ENCODE measurements at places on chromosomes 3 and 15.

GRCh38 chr3:106022913-106023312, 154.1 kb upstream of the CBLB start:
- DNase-seq: no peak

- no peak for DNase-seq
These were observed 209.0 kb downstream of the EFHB start for GRCh38 chr3:19725000-19725399.

GRCh38 chr15:77818484-77819047, 185.9 kb upstream of the LINGO1 start:
- no peak for DNase-seq

GRCh38 chr3:28699283-28699682, 350.7 kb upstream of the AZI2 start:
- no peak for DNase-seq

- no peak for DNase-seq
These were observed 546.8 kb downstream of the TBL1XR1 start for GRCh38 chr3:176650478-176650877.

DNA sequence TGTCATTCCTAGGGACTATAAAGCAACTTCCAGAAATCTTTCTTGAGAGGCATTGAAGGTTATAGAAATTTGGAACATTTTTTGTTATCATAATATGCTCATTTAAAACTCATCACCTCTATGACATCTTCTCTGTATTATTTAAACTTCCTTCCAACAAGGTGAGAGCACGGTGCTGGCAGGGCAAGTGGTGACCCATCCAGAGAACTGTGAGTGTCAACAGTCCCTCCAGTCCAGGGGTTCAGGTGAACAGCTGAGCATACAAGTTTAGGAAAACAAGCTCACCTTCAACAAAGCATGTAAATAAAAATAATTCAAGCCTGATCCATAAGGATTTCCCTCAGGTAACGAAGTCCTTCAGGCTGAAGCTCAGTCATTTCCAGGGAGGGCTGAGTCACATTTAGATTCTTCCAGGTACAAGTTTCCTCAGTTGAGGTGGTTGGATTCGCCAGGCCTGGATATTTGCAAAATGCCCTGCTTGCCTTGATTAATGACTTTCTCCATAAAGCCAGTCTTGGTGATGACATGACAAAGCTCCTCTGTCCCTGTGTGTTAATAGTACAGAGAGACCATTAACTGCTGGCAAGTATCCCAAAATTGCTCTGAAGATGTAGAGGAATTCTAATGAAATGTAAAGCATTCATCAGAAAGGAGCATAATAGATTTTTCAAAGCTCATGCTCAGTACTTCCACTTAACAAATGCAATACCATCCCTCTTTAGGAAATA, 263.6 kb upstream of the GADL1 start:
- DNase-seq: no peak

- DNase-seq: no peak
These were observed 400.0 kb upstream of the C2CD4B start for GRCh38 chr15:62564886-62565633.

DNA sequence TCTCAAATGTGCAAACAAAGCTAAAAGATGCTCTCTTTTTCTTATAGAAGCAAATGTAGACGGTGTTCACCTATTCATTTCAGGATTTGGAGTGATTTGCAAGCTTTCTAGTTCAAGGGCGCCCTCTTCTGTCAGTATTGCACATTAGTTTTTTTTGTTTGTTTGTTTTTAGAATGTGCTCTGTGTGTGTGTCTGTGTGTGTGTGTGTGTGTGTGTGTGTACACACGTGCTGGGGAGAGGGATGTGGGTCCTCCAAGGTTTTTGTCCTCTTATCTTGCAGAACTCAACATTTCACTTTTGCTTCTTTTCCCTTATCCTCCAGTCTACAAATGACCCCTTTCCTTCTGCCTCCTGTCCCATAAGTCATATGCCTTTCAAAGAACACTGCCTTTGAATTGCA, 23.5 kb downstream of the DNAH1 start:
- peak; percentile 41 for DNase-seq

DNA sequence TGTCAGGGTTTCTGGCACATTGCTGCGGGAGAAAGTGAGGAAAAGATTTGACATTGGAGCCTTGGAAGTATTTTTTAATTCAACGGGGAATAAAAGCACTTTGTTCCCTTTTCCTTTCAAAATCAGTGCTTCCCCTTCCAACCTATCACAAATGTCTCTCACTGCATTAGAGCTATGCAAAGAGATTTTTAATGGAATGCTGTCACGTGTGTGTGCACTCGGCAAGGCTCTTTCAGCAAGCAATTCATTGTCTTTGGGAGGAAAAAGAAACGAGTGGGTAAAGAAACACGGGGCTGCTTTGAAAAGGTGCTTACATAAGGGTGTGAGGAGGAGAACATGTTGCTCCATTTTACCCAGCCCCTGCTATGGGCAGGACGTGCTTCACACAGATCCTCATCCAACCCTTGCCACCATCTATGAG, 490.4 kb upstream of the PROK2 start:
- DNase-seq: no peak

GRCh38 chr3:43769885-43770425, 79.2 kb downstream of the ABHD5 start:
- no peak for DNase-seq

GRCh38 chr3:197381371-197381770, 83.0 kb upstream of the DLG1 start:
- DNase-seq: no peak

DNA sequence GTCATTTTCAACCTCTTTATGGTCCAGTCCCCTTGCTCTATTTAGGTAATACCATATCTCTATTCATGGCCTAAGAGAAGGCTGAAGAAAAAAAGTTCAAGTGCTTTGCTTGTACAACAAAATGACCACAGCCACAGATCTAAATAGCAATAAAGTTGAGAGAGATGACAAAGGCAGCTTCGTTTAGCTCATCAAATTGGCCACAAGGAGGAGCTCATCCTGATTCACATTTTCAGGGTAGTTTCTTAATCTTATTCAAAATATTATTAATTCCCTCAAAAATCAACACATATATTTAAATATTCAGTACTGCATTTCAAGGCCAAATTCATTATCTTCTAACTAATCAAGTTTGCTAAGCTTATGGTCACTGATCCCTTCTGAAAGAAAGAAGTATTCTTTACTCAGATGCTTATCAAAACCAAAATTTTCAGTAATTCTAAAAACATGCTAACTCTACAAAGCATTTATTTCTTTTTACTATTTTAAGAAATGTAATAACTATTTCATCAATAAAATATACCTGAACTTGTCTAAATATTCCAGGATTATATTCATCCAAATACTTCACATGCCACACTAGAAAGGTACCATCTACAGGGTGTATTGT, 85.5 kb downstream of the DMXL2 start:
- DNase-seq: no peak

- peak; percentile 80 for DNase-seq
These were observed 42.7 kb downstream of the EIF2AK4 start for GRCh38 chr15:39976291-39977274.

GRCh38 chr15:77060546-77060945, 10.4 kb downstream of the TSPAN3 start:
- DNase-seq: no peak

DNA sequence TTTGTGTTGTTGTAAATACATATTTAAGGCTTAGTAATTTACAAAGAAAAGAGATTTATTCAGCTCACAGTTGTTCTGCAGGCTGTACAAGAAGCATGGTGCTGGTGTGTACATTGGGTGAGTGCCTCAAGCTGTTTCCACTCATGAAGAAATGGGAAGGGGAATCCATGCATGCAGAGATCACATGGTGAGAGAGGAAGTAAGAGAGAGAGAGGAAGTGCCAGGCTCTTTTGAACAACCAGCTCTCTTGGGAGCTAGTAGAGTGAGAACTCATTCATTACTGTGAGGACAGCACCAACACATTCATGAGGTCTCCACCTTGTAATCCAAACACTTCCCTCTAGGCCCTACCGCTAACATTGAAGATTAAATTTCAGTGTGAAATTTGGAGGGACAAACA, 909.2 kb downstream of the NSUN3 start:
- DNase-seq: no peak

DNA sequence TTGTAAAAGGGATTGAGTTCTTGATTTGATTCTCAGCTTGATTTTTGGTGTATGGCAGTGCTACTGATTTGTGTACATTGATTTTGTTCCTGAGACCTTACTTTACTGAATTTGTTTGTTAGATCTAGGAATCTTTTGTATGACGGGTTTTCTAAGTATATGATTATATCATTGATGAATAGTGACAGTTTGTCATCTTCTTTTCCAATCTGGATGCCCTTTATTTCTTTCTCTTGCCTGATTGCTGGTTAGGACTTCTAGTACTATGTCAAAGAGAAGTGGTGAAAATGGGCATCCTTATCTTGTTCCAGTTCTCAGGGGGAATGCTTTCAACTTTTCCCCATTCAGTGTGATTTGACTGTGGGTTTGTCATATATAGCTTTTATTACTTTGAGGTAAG, 103.0 kb downstream of the DOCK3 start:
- no peak for DNase-seq

DNA sequence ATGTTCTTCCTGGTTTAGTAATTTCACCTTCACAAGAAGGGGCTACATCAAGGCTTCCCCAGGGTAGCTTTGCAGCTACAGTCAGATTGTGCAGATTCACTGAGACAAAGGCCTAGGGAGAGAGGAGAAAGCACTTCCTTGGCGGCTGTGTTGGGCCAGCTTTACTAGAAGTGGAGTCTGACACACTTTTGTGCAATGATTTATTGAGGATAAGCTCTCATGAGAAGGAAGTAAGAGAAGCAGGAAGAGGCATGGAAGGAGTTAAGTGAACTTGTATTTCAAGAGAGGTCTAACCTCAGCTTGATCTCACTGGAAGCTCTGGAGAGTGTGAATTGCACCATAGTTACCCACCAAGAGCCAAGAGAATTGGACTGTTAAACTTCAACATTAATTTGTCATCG, 78.9 kb downstream of the TGFBR2 start:
- no peak for DNase-seq

DNA sequence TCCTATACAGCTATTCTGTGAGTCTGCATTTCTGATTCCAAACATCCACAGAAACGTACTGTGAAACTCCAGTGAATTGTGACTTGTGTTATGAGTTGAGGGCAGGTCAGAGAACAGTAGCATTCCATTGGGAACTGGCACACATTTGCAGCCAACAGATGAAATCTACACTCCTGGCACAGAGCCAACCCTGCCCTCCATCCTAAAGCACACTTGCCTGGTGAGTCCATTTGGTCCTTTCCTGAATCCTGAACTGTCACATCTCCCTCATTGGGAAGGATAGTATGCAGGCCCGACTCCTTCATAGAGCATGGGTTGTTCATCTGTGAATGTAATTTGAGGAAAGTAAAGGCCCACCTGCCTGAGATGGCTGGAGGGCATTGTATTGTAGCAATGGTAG, 314.3 kb upstream of the RASGRP1 start:
- DNase-seq: peak; percentile 84

DNA sequence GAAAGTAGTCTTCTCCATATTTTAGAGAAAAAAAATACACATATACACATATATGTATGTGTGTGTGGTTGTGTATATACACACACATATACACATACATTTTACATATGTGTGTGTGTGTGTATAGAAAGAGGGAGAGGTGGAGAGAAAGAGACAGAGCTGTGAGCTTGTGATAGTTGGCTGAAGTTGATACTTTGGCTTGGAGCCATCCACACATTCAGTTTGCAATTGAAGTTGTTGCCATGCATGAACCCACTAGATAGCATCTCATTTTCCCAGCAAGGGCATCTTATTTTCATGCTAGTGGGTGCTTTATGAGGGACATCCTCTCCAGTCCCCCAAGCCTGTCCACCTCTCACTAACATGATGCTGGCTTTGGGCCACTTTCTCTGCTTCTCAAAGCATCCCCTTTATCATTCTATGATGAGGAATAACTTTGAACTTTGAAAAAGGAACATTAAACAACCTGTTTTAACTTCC, 228.6 kb downstream of the ZNF621 start:
- no peak for DNase-seq

DNA sequence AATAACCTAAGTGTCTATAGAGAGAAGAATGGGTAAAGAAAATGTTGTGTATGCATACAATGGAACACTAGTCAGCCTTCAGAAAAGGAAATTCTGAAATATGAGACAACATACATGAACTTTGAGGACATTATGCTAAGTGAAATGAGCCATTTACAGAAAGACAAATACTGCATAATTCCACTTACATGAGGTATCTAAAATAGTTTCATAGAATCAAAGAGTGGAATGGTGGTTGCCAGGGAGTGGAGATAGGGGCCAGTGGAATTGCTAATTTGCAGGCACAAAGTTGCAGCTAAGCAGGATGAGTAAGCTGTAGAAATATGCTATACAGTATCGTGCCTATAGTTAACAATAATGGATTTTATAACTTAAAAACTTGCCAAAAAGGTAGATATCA, 779.6 kb upstream of the ARPP21 start:
- no peak for DNase-seq

DNA sequence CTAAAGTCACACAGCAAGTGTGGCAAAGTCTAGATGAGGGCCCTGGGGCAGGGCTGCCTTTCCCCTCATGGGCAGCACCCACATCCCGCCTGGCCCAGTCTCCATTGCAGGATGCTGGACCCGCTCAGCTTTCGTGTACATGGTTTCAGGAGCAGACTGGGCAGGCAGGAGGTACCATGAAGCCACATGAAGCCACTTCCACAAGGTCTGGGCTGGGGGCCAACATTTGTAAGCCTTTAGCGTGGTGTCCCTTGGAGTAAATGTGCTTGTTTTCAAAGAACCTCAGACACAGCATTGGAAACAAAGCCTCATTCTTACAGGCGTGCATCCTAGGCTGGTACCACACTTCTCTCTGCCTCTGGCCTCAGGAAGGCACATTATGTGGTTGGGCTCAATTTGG, 34.5 kb downstream of the UMPS start:
- no peak for DNase-seq

DNA sequence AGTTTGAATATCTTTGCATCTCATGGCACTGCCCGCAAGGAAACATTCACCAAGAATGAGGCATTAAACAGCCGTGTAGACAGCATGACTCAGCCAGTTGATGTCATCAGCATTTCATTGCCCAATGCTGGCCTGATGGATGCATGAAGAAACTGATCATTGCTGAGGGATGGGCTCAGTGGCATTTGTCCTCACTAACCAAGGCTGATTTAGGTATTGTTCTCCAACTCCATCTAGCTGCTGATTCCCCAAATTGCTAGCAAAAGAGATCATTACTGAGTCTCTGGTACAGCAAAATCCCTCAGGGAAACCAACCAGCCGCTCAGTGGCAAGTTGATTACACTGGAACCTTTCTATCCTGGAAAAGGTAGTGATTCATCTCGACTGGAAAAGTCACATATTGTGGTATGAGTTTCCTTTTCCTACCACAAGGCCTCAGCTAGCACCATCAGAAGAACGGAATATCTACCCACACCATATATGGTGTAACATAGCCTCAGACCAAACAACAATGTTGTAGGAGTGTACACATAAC, 186.5 kb upstream of the GAP43 start:
- peak; percentile 81 for DNase-seq

- DNase-seq: no peak
These were observed 224.0 kb upstream of the RGMA start for GRCh38 chr15:93312891-93313486.

DNA sequence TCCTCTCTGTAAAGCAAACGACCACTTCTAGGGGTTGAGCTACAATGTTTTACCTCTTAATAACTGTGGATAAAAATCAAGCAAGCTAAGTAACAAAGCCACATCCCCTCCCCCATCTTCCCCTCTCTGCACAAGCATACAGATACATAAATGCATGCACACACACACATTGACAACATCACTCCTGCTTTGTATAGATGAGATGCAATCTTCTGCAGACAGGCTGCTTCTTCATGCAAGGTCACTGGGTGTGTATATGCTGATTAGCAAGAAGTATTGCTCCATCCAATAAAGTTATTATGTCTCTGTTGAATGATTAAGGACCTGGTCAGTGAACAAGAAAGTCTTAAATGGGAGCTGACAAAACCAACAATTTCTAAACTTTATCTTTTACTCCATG, 8.8 kb upstream of the ATP11B start:
- no peak for DNase-seq

Measured in BE2C (cell line).